ENCODE measurements at places on chromosomes 12 and 14. TPM values are rescaled to one million over a fixed set of nuclear protein-coding genes. Genes with fewer than 3 reads are reported as not detected.

Gene ATXN7L3B
- total RNA-seq, result 30.4 TPM

Gene SVOP
- total RNA-seq, result not detected

Gene ART4
- total RNA-seq, result 5.7 TPM

Gene RTL1
- not detected for total RNA-seq

Gene PDE3A
- 8.4 TPM for total RNA-seq

Gene OTOGL
- total RNA-seq, result 0.09 TPM

Gene KRT75
- not detected for total RNA-seq

Gene FGD6
- 28.8 TPM for total RNA-seq

Gene NINJ2
- 23.4 TPM for total RNA-seq

Gene TAS2R31
- total RNA-seq, result 3.0 TPM

Gene RDH12
- total RNA-seq, result 0.20 TPM

Gene B4GALNT1
- total RNA-seq, result 0.93 TPM

- no peaks in the 10 kb centered on the region for H3K27me3 ChIP-seq
- H3K36me3 ChIP-seq, result no peaks in the 10 kb centered on the region
- no peak for DNase-seq
Measured at GRCh38 chr14:85619851-85620250, 89.9 kb downstream of the FLRT2 start.

GRCh38 chr14:91029456-91030217, 30.8 kb downstream of the RPS6KA5 start:
- no peaks in the 10 kb centered on the region for H3K27me3 ChIP-seq
- no peak for DNase-seq
- H3K4me3 ChIP-seq, result no peak overlapping the region
- H3K36me3 ChIP-seq, result no peaks in the 10 kb centered on the region
- no peak overlapping the region for H3K27ac ChIP-seq

DNA sequence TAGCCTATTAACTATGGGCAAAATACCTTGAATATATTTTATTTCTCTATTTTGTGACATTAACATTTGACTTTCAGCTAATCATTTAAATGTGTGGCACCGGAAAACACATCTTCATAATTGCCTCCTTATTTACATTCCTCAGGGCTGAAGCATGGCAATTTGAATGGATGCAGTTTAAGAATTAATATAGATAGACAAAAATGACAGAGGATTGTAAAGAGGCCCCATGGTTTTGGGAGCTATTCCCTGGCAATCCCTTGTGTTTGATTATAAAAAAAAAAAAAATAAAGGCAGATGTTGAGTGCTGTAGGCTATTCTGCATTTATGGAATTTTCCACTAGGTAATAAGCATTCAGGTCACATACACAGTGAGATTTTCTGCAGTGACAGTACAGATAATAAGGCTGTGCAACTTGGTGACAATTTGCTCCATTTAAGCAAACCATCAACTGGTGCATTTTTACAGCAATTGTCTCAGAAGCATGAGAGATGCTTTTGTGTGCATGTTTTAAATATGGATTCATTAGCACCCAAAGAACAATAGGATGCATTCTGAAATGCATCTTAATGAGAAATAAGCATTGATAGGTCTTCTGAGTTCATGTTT, 123.2 kb upstream of the SLC38A4 start:
- H3K27ac ChIP-seq, result no peak overlapping the region
- H3K36me3 ChIP-seq, result no peaks in the 10 kb centered on the region
- no peak for DNase-seq
- no peaks in the 10 kb centered on the region for H3K4me1 ChIP-seq
- H3K27me3 ChIP-seq, result no peaks in the 10 kb centered on the region

- H3K36me3 ChIP-seq, result no peaks in the 10 kb centered on the region
- H3K27me3 ChIP-seq, result no peaks in the 10 kb centered on the region
- no peak overlapping the region for H3K27ac ChIP-seq
Measured at GRCh38 chr12:100186071-100186470, 14.5 kb upstream of the ACTR6 start.

- H3K27ac ChIP-seq, result no peak overlapping the region
- no peak overlapping the region for H3K4me3 ChIP-seq
- peaks cover 50% of the 10 kb centered on the region for H3K27me3 ChIP-seq
- no peaks in the 10 kb centered on the region for H3K4me1 ChIP-seq
- no peaks in the 10 kb centered on the region for H3K36me3 ChIP-seq
Measured at GRCh38 chr12:117363953-117364486, 2.6 kb upstream of the NOS1 start.

- no peaks in the 10 kb centered on the region for H3K27me3 ChIP-seq
- no peaks in the 10 kb centered on the region for H3K36me3 ChIP-seq
- no peaks in the 10 kb centered on the region for H3K4me1 ChIP-seq
Measured at GRCh38 chr12:89733579-89734201, 25.1 kb upstream of the ATP2B1 start.

DNA sequence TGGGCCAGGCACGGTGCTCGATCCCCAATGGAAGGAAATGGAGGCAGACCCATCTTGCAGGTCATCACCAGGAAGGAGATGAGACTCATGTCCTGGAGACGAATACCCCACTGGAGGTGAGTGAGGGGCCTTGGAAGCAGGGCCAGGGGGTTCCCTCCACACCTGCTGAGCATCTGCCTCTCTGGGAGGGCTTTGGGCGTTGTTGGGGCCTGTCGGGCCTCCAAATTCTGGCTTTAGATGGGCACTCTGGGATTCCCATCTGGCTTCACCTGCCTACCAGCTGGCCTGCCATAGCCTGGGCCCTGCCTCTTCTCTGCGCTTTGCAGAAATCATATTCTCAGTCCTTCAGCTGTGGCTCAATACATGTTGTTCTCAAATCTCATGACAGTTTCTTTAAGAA, 13.9 kb downstream of the RTL1 start:
- H3K27ac ChIP-seq, result no peak overlapping the region
- peak; percentile 33 for DNase-seq
- no peaks in the 10 kb centered on the region for H3K36me3 ChIP-seq
- no peaks in the 10 kb centered on the region for H3K4me1 ChIP-seq

DNA sequence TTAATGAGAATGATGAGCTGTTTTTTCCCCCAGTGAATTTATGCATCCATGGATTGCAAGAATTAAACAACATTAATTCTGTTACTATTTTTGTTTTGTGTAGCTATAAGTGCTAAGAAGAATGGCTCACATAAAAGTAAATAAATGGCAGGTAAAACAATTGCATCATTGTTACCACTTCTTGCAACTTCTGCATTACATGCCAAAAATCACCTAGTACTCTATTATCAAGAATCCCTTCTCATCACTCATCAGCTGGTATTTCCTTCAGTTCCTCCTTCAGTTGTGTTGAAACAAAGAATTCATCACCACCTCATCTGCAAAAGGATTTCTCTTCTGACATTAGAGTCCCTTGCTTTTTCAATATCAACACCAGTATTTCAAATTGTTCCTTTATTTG, 773 bp downstream of the A2M start:
- peak overlapping the region; percentile 60 for H3K4me3 ChIP-seq
- no peak for DNase-seq
- no peaks in the 10 kb centered on the region for H3K27me3 ChIP-seq

DNA sequence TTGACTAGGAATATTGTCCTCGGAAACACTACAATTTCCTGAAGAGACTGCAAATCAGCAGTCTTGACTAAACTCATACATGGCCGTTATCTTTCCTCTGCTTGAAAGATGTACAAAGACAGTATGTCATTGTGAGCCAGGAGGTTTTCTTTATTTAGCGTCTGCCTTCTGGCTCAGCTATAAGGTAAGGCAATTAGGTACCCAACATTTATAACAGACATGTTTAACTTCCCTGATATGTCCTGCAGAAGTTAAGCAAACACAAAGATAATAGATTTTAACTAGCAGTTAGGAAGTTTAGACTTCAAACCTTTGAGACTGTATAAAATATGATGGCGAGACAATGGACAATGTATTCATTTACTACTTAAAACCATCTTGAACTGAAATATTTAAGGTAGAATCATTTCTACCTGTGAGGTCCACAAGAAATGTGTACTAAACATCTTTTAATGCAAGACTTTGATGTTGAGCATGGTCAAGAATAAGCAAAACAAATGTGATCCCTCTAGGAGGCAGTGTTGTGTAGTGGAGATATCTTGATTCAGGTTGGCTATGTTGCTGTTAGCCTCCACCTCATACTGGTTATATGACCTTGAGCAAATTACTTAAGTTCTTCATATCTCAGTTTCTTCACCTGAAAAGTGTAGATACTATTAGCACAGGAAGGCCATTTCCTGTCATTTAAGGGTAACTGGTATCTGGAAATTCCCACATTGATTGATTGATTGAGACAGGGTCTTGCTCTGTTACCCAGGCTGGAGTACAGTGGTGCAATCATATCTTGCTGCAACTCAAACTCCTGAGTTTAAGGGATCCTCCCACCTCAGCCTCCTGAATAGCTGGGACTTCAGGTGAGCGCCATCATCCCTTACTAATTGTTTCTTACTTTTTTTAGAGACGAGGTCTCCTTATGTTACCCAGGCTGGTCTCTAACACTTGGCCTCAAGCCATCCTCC, 96.3 kb upstream of the EEA1 start:
- H3K27ac ChIP-seq, result no peak overlapping the region
- H3K36me3 ChIP-seq, result no peaks in the 10 kb centered on the region
- H3K4me3 ChIP-seq, result no peak overlapping the region
- no peaks in the 10 kb centered on the region for H3K4me1 ChIP-seq
- H3K27me3 ChIP-seq, result no peaks in the 10 kb centered on the region

DNA sequence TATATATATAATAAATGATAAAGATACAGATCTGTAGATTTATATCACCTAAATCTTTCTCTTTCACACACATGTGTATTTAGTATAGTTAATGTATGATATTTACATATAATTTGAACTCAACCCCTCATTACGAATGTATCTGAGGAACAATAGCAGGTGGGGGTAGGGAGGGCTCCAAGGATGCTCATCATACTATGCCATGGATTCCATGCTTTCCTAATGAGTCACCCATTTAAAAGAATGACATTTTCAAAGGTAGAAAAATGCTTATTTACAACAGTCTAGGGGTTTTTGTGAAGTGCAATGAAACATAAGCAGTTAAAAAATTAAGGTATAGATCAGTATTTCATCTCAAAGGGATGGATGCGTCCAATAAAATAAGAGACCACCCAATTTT, 181.6 kb downstream of the SOX5 start:
- no peaks in the 10 kb centered on the region for H3K4me1 ChIP-seq
- no peaks in the 10 kb centered on the region for H3K27me3 ChIP-seq
- no peak overlapping the region for H3K27ac ChIP-seq
- no peaks in the 10 kb centered on the region for H3K36me3 ChIP-seq
- H3K4me3 ChIP-seq, result no peak overlapping the region
- no peak for DNase-seq

GRCh38 chr12:19186722-19187661, 57.5 kb downstream of the PLEKHA5 start:
- no peak overlapping the region for H3K4me3 ChIP-seq
- H3K27ac ChIP-seq, result no peak overlapping the region
- DNase-seq, result no peak
- H3K27me3 ChIP-seq, result no peaks in the 10 kb centered on the region
- peaks cover 34% of the 10 kb centered on the region for H3K4me1 ChIP-seq

GRCh38 chr14:78324353-78324752, 154.2 kb downstream of the NRXN3 start:
- no peak overlapping the region for H3K4me3 ChIP-seq
- H3K4me1 ChIP-seq, result no peaks in the 10 kb centered on the region
- DNase-seq, result no peak
- H3K27me3 ChIP-seq, result no peaks in the 10 kb centered on the region

- no peaks in the 10 kb centered on the region for H3K4me1 ChIP-seq
- no peak overlapping the region for H3K27ac ChIP-seq
- H3K27me3 ChIP-seq, result no peaks in the 10 kb centered on the region
- peaks cover 76% of the 10 kb centered on the region for H3K36me3 ChIP-seq
- H3K4me3 ChIP-seq, result no peak overlapping the region
Measured at GRCh38 chr12:100215209-100215608, 14.6 kb downstream of the ACTR6 start.

GRCh38 chr14:80315681-80316080, 104.4 kb upstream of the DIO2 start:
- no peak for DNase-seq
- no peaks in the 10 kb centered on the region for H3K27me3 ChIP-seq
- no peaks in the 10 kb centered on the region for H3K4me1 ChIP-seq
- no peak overlapping the region for H3K27ac ChIP-seq
- H3K36me3 ChIP-seq, result no peaks in the 10 kb centered on the region

DNA sequence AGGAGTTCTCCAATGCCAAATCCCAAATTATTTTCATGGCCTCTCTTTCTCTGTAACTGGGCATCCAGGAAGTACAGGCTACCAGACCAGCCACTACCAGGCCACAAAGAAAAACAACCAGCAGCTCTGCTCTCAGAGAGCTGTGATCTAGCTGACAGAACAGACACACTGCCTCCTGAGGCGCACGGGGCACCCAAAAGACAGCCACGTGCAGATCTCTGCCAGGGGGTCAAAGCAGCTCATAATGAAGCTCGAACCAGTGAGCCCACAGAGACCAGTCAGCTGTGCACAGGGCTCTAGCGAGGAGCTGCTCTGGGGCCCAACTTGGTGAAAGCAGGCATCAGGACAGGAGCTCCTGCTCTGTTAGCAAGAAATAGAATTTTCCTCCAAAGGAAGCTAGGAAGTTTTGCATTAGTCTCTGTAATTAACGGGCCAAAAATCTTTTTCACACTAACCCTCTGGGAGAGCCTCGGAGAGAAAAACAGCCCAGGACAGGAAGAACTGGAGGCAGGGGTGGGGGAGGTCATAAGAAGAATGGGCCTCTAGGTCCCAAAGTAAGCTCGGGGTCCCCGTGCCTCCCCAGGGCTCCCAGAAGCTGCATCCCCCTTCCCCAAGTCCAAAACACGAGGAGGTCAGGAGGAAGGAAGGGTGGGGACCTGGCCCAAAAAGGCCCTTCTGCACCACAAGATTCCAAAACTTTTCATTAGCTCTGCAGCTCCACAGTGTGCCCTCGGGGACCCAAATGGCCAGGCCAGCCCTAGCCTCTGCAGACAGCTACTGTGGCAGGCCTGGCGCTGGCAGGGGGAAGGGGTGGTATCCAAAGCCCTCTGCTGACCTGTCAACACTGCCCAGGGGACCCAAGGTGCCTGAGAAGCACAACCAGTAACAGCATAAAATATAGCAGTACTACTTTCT, 30.2 kb downstream of the ACTN1 start:
- peak overlapping the region; percentile 51 for H3K27ac ChIP-seq
- H3K27me3 ChIP-seq, result no peaks in the 10 kb centered on the region
- DNase-seq, result no peak
- no peaks in the 10 kb centered on the region for H3K36me3 ChIP-seq
- no peak overlapping the region for H3K4me3 ChIP-seq
